ENCODE measurements at places on chromosomes 6 and 20.
A peak's percentile ranks its signal among the peaks of the same experiment; 100 is the strongest.

DNA sequence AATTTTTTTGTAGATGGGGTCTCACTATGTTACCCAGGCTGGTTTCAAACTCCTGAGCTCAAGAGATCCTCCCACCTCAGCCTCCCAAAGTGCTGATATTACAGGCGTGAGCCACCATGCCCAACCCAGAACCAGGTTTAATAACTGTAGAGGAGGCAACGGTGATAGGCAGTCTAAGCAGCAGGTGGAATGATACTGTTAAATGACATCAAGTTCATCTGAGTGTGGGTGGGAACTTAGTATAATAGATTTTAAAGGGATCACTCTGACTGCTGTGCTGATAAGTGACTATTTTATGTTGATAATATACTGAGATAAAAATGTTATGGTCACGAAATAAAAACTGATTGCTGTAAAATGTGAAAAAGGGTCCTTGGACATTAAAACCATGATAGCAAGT lies 31.1 kb downstream of the PCNA start:
- DNase-seq = no peak

- no peak for DNase-seq
Observed at GRCh38 chr20:2903686-2904085, 30.4 kb downstream of the PTPRA start.

GRCh38 chr6:142693441-142693840 lies 251.5 kb downstream of the HIVEP2 start:
- no peak for DNase-seq

GRCh38 chr6:38846361-38846760 lies 131.2 kb downstream of the DNAH8 start:
- DNase-seq = no peak

DNA sequence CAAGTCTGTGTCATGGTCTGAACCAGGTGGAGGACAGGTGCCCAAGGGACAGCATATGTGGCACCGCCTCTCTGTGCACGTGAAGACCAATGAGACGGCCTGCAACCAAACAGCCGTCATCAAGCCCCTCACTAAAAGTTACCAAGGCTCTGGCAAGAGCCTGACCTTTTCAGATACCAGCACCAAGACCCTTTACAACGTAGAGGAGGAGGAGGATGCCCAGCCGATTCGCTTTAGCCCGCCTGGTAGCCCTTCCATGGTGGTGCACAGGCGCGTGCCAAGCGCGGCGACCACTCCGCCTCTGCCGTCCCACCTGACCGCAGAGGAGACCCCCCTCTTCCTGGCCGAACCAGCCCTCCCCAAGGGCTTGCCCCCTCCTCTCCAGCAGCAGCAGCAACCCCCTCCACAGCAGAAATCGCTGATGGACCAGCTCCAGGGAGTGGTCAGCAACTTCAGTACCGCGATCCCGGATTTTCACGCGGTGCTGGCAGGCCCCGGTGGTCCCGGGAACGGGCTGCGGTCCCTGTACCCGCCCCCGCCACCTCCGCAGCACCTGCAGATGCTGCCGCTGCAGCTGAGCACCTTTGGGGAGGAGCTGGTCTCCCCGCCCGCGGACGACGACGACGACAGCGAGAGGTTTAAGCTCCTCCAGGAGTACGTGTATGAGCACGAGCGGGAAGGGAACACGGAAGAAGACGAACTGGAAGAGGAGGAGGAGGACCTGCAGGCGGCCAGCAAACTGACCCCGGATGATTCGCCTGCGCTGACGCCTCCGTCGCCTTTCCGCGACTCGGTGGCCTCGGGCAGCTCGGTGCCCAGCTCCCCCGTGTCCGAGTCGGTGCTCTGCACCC lies 109.5 kb upstream of the RAB32 start:
- DNase-seq = no peak

DNA sequence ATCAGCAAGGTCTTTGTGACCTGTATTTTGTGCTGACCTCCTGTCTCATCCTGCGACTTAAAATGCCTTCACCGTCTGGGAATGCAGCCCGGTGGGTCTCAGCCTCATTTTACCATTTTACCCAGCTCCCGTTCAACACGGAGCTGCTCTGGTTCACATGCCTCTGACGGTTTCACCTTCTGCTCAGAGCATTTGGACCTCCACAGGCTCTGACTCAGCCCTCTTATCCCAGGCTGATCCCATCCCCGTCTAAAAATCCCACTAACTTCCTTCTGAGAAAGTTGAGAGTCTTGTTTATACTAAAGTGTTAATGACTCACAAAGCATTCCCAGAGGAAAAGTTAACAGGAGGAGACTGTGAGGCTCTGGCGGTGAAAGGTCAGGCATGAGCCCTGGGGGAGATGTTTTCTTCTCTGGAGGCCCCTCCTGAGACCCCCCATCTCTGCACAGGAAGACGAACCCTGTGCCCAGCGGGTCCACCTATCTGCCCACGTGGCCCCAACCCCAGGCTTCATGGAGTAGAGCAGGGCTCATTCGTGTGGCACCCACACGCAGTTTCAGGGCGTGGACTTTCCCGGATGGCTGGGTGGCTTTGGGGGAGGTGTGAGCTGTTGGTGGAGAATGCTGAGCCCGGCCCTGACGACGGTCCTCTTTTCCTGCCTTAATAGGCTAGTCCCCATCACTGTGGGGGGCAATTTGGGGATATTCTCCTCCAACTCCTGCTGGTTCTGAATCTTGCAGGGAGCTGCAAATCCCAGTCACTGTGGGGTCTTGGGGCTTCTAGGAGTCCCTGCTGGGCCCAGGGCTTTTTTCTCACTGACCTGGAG lies 3.3 kb upstream of the BIRC7 start:
- no peak for DNase-seq

DNA sequence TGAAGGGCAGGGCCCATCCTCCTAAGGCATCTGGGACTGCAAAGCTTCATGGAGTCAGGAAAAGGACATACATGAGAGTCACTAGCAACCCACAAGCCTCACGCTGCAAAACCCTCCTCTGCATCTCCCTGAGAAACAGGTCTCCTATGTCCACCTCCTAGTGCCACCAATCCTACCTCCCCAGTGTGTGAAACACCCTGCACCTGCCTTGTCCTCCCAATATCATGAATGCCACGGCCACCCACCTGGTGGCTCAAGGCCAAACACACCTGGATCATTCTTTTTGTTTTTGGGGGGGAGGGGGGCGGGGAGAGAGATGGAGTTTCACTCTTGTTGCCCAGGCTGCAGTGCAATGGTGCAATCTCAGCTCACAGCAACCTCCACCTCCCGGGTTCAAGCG lies 90.5 kb downstream of the ZMYND8 start:
- no peak for DNase-seq

DNA sequence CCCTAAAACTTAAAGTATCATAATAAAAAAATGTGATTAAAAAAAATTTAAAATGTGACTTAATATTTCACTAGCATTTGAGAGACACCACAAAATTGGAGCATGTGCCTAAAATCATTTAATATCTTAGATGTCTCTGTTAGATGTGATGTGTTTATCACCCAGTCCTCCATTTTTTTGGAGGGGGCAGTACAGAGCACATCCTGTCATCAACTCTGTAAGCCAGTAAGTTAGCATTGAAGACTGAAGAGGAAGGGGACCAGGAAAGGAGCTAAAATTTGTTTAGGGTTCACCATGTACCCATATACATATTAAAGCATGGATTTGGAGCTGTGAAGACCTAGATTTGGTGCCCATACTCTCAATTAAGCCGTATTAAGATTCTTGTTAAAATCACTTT lies 30.7 kb upstream of the ADIG start:
- DNase-seq = no peak

- no peak for DNase-seq
Observed at GRCh38 chr6:161636882-161637430, 363.1 kb upstream of the AGPAT4 start.

- DNase-seq = no peak
Observed at GRCh38 chr20:45359406-45360148, 3.4 kb upstream of the SYS1 start.

- no peak for DNase-seq
Observed at GRCh38 chr6:141705431-141705830, 427.3 kb upstream of the GJE1 start.

DNA sequence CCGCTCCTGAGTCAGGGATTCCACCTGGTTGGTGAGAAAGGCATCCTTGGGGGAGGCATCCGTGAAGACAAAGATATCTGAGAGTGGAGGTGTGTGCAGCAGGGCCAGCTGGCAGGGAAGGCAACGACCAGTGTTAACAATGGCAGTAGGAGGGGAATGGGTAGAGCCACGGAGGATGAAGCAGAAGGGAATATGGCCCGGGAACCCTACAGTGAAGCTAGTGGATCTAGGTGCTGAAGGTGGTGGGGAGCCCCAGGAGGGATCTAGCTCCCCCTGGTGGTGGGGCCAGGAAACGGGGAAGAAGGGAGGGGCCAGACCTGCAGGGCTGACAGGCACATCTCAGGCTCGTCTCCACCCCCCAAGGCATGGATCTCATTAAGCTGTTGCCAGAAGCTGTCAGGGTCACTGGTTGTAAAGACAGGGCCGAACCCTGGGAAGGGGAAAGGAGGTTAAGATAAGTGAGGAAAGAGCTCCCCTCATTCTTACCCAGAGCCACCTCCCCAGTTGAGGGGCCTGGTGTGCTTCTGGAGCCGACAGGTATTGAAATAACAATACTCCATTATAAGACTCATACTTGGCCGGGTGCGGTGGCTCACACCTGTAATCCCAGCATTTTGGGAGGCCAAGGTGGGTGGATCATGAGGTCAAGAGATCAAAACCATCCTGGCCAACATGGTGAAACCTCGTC lies 7.3 kb downstream of the VWA7 start:
- peak; percentile 81 for DNase-seq

DNA sequence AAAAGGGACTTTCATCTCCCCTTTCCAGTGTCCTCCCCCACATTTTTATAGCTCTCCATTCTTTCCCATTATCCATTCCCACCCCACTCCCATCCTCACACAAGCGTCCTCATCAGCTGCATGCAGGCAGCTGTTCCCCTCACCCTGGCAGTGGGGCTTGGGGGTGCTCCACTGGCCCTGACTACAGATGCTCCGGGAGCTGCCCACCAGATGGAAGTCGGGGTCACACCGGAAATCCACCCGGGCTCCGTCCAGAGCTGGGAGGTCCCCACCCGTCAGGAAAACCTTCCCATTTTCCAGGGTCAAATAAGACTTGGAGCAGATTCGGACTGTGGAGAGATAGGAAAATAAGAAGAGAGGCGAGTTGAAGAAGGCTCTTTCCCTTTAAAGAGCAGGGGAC lies 2.7 kb downstream of the GABBR1 start:
- no peak for DNase-seq

All from CD4-positive, alpha-beta T cell treated with Interleukin-17A for 4 hours (primary cell).